Panc1 (cell line): ENCODE measurements at places on chromosomes 3 and 15.

DNA sequence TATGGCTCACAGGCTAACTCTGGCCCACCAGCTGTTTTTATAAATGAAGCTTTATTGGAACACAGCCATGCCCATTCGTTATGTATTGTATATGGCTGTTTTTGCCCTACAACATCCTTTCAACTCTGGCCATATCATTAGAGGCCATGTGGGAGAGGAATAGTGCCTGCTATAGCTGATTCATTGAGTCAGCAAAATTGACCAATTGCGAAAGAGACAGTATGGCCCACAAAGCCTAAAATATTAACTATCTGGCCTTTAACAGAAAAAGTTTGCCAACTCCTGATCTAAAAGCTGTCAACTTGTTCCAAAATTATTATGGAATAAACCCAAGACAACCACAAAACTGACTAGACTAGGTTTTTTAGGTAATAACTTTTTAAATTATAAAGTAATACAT is 1.4 kb downstream of the NR1I2 start:
- no peak for DNase-seq

GRCh38 chr15:99121207-99121606 is 16.3 kb downstream of the SYNM start:
- no peak for DNase-seq

- no peak for DNase-seq
Observed at GRCh38 chr15:100863075-100863795, 16.4 kb upstream of the ALDH1A3 start.

GRCh38 chr15:51094606-51095569 is at the start of gene TNFAIP8L3:
Gene TNFAIP8L3 (minus strand): TSS chr15:51094906. CDS start chr15:51094595, 311 bp downstream.
- DNase-seq, result no peak
